ENCODE measurements at places on chromosomes 1 and 21.

DNA sequence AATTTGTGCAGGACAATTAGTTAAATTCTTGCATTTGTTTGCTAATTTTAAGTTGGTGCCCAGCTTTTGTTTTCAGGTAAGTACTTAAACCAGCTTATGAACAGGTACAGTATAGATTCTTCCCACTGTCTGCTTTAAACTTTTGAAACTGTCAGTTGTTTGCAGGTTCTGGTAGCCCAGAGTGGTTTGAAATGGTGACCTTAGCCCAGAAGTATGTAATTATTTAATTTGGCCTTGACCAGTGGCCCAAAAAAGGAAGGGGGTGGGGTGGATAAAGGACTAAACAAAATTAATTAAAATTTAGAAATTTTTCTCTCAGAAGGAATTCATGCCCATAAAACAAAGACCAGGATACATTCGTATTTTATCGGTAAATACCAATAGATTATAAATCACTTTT is 69.0 kb downstream of the PTBP2 start:
- no peak for DNase-seq

DNA sequence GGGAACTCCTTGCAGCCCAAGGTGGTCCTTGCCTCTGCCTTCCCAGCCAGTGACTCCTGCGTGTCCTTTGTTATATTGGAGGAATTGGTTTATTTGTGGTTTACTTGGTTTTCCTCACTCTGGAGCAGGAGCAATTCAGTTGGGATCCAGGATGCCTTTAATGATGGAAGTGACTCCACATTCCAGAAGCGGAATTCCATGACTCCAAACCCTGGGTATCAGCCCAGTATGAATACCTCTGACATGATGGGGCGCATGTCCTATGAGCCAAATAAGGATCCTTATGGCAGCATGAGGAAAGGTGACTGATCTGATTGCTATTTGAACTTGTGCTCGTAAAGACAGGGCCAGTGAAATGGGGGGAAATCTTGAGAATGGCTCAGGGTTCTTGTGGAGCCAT is 15.1 kb upstream of the PIGV start:
- no peak for DNase-seq

DNA sequence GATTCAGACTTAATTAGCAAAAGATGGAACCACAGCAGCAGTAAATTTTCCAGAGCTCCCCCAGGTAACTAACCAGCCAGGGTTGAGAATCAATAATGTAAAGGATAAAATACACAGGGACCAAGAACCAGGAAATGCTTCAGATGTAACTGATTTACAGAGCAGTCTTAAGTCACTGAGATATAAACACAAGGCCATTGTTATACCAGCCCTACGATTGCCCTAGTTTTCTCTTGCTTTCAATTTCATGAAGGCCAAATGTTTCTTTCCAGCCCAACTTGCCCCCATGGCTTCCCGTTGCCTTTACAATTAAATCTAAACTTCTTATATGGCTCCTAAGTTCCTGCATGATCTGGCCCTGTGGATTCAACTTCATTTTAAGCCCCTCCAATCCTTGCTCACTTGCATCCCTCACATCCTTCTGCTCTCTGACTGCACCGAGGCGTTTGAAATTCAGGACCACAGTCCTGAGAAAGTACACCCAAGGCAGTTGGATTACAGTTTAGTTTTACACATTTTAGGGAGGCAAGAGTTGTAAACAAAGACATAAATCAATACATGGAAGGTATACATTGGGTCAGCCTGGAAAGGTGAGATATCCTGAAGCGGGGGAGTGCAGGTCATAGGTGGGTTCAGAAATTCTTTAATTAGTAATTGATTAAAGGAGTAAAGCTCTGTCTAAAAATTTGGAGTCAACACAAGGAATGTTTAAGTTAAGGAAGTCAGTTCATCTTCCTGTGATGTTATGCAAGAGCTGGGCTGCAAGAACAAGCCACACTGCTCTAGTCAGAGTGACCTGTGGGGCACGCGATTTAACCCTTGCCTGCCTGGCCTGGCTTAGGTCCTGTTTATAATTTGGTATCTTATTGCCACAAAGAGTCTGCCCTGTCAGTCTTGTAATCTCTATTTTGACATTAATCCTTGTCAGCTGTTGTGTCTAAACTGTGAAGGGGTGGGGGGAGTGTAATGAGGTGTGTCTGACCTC is 69.9 kb upstream of the COG2 start:
- no peak for DNase-seq

GRCh38 chr1:8892026-8892425 is 13.5 kb upstream of the ENO1 start:
- DNase-seq, result no peak

GRCh38 chr21:37297364-37297763 is 30.2 kb upstream of the VPS26C start:
- no peak for DNase-seq

- no peak for DNase-seq
These were observed 14.1 kb downstream of the COP1 start for GRCh38 chr1:176193023-176193422.

DNA sequence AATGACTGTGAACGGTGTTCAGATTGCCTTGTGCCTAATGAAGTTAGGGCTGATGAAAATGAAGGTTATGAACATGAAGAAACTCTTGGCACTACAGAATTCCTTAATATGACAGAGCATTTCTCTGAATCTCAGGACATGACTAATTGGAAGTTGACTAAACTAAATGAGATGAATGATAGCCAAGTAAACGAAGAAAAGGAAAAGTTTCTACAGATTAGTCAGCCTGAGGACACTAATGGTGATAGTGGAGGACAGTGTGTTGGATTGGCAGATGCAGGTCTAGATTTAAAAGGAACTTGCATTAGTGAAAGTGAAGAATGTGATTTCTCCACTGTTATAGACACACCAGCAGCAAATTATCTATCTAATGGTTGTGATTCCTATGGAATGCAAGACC is 96.6 kb downstream of the ZFYVE9 start:
- DNase-seq, result no peak

DNA sequence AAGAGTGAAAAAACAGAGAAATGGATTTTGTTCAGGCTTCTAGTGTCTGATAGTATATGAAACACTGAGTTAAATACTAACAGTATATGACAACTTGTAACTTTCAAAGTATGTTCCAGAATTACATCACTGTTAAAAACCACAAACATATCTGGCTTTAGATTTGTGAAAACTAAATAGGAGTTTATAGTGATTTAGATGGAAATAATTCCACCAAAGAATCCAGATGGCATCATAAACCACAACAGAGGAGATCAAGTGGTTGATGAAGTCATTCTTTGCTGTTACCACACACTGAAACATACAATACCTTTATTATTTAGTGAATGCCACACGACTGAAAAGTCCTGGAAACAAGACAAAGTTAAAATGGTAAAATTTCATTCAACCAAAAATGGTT is 37.2 kb downstream of the ALG14 start:
- no peak for DNase-seq

DNA sequence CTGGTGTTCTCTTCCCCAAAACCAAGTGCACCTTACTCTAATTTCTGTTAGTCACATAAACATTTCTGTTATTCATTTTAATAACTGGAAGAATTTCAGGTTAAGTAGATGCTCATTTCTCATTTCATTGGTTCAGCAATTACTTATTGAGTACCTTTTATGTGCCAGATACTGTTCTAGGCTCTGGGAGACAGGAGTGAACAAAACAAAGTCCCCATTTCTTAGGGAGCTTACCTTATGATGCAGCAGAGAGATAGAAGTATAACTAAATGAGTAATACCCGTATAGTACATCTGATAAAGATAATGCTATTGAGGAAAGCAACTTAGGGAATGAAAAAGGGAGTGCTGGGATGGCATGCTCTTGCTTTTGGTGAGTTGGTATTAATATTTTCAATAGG is 33.7 kb downstream of the LRRC8C start:
- DNase-seq, result no peak

DNA sequence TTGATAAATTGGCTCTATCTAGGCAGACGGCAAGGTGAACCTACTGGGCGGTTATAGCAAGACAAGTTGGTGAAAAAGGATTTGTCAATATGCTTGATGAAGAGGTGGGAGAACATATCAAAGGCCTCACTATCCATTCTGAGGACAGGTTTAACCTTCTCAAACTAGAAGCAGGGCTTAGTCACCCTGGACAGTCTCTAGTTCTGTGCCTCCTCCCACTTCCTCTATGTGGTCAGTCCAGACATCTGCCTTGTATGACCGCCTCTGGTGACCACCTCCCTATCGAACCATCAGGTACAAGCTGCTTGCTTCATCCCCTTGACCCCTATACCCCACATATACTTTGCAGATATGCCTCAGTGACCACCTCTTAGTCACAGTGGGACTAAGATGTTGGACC is 2.3 kb upstream of the SCYL3 start:
- no peak for DNase-seq

DNA sequence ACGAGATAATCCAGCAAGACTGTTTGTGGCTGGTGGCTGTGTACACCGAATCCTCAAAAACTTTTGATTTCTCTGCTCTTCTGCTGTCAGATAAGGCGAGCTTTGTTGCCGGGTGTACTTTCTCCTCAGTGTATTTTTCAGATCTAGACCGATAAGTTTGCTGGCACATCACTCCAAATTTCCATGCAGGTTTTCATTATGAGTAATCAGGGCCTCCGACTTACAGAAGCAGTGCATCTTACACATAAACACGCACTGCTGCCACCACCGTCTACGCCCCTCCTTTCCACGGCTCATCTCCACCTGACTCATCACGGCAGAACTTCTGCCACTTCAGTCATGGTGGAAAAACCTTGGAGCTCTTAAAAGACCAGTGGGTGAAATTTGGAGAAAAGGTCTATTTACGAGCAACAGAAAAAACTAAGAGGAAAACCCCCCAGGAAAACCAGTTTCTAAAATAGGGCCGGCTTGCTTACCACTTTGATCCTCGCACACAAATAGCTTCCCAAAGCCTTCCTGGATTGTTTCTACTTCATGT is 7.7 kb downstream of the ZBTB21 start:
- DNase-seq, result no peak

DNA sequence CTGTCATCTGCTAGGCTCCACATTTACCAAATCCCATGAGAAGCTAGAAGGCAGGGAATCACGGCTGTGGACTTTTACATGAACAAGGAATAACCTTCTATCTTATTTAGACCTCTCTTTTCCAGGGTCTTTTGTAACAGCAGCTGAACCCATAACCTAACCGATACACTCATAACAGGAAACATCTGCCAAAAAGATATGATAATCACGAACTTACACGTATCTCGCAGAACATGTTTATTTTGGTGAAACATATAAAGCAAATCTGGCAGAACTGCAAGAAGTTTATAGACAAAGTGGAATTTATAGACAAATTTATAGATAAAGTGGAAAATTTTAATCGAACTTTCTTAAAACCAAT is 20.4 kb downstream of the TINAGL1 start:
- DNase-seq, result no peak

- DNase-seq, result no peak
These were observed 393.7 kb upstream of the ST6GALNAC5 start for GRCh38 chr1:76473591-76473990.

DNA sequence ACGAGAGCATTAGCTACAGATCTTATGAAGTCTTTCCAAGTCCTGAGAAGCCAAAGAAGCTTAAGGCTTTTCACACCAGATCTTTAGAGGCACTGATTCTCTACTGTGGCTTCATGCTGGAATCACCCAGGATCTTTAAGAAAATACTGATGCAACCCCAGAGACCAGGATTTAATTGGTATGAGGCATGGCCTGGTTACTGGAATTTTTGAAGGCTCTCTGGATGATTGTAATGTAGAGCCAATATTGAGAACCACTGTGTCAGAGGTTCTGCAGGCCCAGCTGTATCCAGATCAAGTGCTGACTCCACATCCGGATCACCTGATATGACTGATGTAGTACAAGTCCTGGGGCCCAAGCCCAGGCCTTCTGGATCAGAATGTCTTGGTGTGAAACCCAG is 105.7 kb downstream of the PLPPR5 start:
- no peak for DNase-seq

DNA sequence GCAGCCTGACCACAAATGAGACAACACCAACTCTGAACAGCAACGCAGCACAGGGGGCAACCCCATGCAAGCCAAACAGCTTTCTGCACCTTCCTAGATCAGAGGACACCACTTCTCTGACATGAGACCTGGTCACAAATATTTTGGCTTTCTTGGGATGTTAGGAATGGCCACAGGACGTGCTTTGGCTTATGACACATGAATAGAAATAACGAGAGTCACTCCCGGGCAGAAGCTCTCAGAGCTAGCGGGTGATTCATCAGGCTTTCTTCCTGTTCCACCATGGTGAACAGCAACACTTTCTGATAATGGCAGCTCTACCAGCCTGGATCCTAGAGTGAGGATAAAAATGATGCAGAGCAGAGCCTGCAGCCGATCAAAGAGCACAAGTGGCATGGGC is 39.4 kb downstream of the PAFAH2 start:
- no peak for DNase-seq

DNA sequence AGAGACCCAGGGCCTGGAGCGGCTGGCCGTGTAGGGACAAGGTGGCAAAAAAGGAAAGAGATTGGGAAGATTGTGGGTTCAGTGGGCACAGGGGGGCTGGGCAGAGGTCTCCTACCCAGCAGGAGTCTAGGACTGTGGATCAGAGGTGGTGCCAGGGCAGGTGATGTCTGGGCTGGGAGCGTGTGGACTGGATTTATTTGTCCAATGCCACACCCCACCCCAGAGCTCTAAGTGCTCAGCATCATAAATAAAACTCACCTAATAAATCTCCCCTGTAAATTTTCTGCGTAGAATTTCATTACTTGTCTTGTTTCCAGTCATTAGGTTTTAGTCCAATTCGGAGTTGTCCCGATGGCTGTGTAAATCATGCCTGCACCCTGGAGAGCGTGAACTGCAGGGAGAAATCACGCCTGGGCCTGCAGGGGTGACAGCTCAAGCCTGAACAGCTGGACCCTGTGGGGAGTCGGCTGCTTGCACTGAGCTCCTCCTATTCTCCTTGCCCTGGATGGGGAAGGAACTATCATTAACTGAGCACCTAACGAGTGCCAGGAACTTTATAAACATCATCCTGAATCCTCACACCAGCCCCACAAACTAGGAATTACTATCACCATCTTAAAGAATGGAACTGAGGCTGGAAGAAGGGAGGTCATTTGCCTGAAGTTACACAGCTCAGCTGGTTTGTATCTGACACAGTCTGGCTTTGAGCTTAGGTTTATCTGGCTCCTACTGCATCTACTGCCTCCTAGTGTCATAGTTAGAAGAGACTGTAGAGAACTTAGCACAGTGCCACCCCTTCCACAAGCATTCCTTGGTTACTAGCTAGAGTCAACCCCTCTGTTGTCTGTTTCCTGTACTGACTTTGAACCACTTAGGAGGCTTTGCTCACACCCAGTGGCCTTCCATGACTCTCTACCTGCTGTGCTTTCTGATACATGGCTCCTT is 25.0 kb upstream of the POU3F1 start:
- DNase-seq, result no peak

DNA sequence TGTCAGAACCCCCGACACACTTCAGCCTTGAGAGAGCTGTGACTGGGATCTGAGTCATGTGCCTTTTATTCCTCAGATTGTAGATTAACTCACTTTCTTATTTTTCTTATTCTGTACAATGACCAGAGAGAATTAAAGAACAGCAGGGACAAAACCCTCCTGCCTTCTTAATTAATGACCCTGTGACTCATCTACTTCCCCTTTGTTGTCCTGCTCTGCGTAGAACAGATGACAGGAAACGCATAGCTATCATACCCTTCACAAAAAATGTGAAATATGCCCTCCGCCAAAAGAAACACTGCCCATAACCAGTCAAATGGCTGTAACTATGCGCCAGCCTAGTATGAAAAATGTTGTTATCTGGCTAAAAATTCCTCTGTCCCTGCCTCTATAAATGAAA is 9.1 kb upstream of the PADI2 start:
- no peak for DNase-seq

All from activated naive CD4-positive, alpha-beta T cell (primary cell).